Dorsolateral prefrontal cortex (tissue), 122 donors: ENCODE measurements at places on chromosomes 11 and 22. TPM values are rescaled to one million over a fixed set of nuclear protein-coding genes. Genes with fewer than 3 reads are reported as not detected.

The CRYBB2 gene
- not detected for total RNA-seq

The TRIM6 gene
- 0.49 TPM for total RNA-seq

The PPP2R5B gene
- 83.1 TPM for total RNA-seq

The ANGPTL5 gene
- 0.36 TPM for total RNA-seq

The ALG8 gene
- 40.1 TPM for total RNA-seq

The NCF4 gene
- total RNA-seq = 3.0 TPM

The SUSD2 gene
- total RNA-seq = 1.4 TPM

The MRGPRX1 gene
- total RNA-seq = not detected

The PARVG gene
- 9.8 TPM for total RNA-seq

The OR52I1 gene
- total RNA-seq = not detected

The BTBD18 gene
- total RNA-seq = not detected

The OR8G5 gene
- total RNA-seq = not detected

The SYCE3 gene
- not detected for total RNA-seq

The TH gene
- not detected for total RNA-seq
